Fibroblast of skin of right biceps (primary cell): ENCODE measurements at places on chromosomes 13 and 19.
A peak's percentile ranks its signal among the peaks of the same experiment; 100 is the strongest.

DNA sequence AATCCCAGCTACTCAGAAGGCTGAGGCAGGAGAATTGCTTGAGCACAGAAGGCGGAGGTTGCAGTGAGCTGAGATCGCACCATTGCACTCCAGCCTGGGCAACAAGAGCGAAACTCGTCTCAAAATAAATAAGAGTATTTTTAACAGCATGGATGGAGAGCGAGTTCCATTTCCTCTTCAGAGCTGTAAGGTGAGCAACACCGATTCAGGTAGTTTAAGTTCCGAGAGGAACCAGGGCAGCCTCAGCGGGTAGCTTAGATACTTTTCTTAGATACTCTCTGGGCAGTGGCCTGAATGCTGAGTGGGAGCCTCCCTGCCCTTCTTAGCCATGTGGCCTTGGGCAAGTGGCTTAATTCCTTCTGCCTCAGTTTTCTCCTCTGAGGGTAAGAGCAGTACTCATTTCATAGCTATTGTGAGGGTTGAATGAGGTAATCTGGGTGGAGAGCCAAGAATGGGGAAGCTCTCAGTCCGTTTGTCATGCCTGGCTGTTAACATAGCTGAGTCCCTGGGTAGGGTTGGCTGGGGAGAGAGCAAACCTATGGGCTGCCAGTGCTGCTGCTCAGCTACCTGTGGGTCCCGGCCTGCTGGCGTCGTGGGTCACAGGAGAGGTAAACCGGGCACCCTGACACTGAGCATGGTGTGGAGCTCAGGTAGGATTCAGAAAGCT, 4.1 kb downstream of the ATP11A start:
- peak; percentile 66 for DNase-seq

DNA sequence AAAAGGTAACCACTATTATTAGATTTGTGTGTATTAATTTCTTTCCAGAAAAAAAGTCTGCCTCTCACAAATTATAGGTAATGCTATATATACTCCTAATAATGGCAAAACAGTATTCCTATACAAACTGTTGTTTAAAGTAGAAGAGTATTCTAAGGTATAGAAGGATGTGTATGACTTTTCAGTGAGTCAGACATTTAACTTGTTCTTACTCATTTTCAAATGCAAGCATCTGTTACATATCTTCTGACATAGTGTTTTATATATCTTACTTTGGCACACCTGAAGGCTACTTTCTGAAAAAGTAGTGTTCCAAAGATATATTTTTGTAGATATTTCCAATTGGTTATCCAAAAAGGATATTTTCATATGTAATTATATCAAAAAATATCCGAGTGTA, 3.5 kb upstream of the SLITRK5 start:
- DNase-seq: no peak

- DNase-seq: no peak
These were observed 48.4 kb downstream of the ZNRF4 start for GRCh38 chr19:5503598-5503997.

DNA sequence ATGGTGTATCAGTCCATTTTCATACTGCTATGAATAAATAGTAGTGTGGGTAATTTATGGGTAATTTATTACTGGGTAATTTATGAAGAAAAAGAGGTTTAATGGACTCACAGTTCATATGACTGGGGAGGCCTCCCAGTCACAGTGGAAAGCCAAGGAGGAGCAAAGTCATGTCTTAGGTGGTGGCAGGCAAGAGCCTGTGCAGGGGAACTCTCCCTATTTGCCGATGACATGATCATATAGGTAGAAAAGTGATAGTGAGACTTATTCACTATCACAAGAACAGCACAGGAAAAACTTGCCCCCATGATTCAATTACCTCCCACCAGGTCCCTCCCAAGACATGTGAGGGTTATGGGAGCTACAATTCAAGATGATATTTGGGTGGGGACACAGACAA, 1137.7 kb downstream of the UQCRFS1 start:
- DNase-seq: no peak

GRCh38 chr13:42211704-42212464, 60.1 kb upstream of the AKAP11 start:
- peak; percentile 53 for DNase-seq

DNA sequence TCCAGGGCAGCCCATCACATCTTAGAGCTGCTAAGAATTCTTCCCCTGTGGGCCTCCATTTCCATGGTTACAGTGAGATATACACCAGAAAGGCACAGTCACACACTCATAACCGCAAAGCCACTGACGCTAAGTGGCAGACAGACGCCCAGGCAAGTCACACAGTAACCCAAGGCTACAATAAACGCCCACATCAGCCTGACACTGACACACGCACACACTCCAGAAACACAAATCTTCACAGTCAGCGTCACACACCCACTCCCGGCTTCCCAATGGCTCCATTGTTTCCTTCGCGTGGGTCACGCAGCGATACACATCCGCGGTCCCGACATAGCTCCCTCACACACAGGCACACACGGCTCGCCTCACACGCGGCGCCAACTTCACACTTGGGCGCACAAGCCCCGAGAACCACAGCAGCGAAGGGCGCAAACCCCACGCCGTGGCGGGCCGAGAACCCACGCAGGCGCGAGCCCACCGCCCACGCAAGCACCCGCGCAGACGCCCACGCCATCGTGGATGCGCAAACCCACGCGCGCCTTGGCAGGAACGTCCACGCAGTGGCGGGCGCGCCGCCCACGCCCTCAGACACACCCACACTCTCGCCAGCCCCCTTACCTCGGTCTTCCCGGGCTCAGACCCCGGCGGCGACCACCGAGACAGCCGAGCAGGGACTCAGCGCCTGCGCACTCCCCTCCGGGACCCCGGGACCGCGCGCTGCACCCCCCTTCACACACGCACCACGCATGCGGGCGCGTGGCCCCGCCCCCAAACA, at the start of gene ZNF667:
Gene ZNF667, minus strand, starts transcription at position 695 of the 778 bp plus-strand sequence. CDS start 14,975 bp downstream, outside the sequence.
- peak; percentile 65 for DNase-seq

DNA sequence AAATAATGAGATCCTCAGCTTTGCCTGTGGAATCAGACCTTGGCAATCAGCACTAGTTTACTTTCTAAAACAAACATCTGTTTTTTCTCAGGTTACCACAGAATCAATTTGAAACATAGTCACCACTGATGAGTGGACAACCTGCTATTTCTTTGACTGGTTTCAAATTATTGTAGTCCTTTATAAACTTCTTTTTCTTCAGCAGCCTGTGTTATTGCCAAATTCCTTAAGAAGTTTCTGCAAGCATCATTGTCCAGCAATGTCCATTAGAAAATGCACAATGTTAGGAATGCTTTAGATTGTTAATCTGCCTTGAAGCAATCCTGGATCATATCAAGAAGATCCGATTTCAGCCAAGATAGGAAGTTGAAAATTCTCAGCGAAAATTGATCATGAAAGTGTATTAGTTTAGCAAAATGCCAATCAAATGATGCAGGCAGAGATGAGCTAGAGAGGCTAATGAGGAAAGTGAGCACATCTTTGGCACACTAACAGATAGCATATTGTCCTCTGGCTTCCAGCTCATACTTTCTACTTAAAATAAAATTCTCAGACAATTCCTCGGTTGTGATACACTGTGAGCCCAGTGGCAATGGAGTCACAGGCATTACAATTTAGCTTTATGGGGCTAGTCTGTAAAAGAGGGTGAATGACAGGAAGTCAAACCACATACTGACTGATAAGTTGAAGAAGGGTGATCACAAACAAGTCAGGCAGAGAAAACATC, 270.6 kb downstream of the SLITRK6 start:
- peak; percentile 73 for DNase-seq

DNA sequence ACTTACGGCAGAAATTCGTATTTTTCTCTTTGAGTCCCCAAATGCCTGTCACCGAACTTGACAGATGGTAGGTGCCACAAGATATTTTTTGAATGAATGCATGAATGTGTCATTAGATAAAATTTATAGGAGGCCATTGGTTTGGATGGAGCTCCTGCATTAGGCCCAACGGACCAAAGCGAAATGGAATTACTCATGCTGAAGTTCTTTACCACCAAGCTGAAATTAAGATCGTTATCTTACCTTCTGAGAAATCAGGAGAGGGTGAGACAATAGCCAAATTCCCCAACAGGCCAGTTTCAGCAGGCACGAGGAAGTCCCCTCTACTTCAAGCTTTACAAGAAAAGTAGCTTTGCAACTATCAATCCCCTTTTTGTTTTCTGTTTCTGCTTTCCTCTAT, 452.5 kb upstream of the ARGLU1 start:
- DNase-seq: no peak

- DNase-seq: no peak
These were observed 16.2 kb upstream of the EBI3 start for GRCh38 chr19:4213116-4213515.

DNA sequence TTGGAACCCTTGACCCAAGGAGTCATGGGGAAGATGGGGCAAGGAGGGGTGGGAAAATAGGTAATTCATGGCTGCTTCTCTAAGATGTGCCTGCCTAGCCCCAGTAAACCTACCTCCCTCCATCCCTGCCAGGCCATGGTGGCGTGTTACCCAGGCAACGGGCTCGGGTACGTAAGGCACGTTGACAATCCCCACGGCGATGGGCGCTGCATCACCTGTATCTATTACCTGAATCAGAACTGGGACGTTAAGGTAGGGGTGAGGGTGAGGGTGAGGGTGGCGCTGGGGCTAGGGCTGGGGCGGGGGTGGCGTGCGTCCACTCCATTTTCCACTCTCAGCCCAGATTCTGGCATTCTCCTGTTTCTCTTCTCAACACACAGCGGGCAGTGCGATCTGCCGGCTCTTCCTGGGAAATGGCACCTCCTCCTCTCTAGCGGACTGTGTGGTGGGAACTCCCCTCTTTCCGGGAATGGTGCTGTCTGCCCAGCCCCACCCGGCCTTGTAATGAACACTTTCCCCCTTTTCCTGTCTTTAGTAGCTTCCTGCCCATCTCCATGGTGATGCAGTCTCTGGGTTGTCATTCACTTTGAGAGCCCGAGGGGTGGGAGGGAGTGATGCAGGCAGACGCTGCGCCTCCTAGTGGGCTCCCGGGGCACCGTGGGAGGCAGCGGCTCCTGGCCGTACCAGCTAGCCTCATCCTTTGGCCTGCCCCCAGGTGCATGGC, 7.6 kb downstream of the EGLN2 start:
- DNase-seq: peak; percentile 98

DNA sequence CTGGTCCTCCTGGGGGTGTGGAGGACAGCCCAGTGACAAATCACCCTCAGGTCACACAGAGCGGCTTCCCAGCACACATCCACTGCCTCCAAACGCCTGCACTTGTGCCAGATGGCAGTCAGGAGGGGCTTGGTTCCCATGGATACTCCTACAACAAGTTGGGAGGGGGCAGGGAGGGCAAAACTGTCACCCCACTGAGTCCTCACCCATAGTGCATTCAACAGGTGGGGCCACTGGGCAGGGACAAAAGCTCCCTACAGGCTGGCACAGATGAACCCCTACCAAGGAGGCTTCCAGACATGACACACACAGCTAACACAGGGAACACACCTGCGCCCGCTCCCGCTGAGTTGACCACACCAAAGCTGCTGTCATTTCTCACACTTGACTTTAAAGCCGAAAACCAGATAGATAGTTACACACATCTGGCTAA, 120.5 kb downstream of the STK24 start:
- DNase-seq: no peak

DNA sequence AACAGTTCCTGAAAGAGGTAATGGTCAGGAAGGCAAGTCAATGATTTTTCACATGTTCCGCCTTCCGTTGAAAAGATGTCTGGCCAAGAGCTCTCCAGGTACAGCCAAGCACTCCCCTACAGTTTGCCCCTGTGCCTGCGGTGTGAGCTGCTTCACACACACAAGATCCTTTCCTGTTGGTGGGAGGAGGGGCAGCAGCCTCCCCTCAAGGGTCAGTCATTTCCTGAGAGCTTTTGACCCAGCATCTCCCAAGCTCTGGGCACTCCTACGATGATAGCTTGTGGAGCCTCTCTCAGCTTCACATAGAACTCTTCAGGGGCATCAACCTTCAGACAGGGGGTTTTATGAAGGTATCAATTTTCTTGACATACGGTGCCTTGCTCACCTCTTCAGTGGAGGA, 86.9 kb downstream of the DOCK9 start:
- DNase-seq: no peak

GRCh38 chr13:111970494-111971141, 96.3 kb upstream of the SOX1 start:
- DNase-seq: no peak

DNA sequence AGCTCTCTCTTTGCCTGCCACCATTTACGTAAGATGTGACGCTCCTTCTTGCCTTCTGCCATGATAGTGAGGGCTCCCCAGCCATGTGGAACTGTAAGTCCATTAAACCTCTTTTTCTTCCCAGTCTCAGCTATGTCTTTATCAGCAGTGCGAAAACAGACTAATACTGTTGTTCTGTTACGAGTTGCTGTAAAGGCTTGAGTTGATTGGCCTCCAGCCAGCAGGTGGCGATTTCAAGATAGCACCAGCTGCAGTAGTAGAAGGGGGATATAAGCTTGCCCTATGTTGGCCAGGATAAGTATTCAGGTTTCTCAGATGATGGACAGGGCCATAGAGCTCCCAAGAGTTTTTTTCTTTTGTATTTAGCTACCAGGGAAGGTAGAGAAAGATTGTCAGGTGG, 385.5 kb downstream of the MZT1 start:
- DNase-seq: no peak

DNA sequence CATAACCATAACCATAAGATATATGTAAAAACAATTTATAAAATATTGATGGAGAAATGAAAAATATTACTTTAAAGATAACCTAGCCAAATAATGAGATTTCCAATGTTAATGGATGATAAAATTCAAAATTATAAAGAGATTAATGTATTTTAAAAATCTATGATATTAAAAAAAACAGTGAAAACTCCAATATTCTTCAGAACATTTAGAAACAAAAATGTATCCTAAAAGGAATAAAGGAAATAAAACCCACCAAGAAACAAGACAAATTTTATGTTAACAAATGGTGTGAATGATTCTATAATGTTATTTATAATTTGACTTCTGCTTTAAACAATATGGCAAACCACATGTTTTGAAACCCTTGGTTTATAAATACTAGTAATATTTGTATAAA, 1587.8 kb downstream of the PCDH9 start:
- DNase-seq: no peak

DNA sequence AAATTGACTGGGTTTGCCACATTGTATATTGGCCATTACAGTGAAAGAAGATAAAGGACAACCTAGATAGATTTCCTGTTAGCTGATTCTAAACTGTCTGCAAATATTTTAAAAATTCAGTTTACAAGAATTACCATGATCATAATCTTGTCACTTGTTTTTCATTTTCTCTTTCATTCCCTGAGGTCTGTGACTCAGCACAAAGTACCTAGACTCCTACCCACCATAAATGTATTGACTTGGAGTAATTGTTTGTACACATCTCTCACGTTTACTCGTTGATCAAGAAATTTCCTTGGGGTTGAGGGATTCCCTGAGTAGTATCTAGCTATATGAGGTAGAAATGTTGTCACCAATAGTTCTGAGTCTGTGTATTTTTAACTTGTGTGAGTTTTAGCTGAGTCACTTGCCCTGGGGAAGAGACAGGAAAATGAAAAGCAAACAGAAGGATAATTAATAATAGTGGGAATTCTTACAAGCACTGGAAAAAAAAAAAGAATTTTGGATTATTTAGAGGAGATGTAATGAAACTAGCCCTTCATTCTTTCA, 299.2 kb upstream of the DACH1 start:
- peak; percentile 34 for DNase-seq
